Right ventricle myocardium inferior (tissue), 1 donor: ENCODE measurements at places on chromosomes 3 and 15. TPM values are rescaled to one million over a fixed set of nuclear protein-coding genes. Genes with fewer than 3 reads are reported as not detected.

DNA sequence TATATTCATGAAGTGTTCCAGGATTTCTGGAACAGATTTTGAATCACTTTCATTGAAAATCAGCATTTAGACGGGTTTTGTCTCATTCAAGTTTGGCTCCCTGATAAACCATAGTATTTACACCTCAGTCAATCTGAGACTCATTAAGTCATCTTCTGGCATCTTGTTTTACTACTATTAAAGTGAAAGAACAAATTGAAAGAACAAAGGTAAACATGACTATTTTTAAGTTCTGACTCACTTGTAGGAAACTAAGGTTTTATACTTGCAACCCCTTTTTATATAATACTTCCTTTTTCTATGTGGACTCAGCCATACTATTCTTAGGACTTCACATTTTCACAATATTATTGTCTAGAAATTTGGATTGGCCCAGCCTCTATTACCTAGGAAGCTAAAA, 854.4 kb downstream of the SQOR start:
- DNase-seq: no peak

DNA sequence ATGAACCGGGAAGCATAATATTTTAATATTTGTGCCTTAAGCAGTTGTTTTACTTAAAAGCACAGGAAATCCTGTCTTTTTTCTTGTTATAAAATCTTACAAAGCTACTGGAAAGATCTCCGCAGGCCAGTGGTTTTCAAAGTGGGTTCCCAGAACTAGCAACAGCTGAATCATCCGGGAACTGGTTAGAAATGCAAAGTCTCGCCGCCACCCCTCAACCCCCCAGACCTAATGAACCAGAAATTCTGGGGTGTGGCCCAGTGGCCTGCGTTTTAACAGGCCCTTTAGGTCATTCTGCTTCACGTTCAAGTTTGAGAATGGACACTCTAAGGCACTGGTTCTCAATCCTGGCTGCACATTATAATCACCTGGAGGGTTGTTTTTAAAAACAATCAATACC, 74.7 kb downstream of the PDZRN3 start:
- no peak for DNase-seq

Gene CLDN16
- total RNA-seq: not detected

Gene MYRIP
- 2.1 TPM for total RNA-seq

DNA sequence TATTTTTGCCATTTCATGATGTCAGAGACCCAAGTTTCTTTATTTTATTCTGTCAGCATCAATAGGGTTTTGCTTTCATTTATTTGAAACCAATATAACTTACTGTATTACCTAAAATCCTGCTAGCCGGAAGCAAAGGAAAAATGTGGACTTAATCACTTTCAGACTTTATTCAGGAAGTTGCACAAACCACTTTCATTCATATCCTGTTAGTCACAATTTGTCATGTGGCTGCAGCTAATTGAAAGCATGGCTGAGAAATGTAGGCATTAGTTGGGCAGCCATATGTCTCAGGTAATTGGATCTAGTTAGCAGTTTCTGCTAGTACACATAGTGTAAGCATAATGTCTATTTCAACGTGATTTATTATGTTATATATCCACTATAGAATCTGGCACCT, 462.3 kb upstream of the SGO1 start:
- DNase-seq: no peak

- DNase-seq: no peak
Measured at GRCh38 chr3:170040418-170040817, 2.6 kb downstream of the GPR160 start.

DNA sequence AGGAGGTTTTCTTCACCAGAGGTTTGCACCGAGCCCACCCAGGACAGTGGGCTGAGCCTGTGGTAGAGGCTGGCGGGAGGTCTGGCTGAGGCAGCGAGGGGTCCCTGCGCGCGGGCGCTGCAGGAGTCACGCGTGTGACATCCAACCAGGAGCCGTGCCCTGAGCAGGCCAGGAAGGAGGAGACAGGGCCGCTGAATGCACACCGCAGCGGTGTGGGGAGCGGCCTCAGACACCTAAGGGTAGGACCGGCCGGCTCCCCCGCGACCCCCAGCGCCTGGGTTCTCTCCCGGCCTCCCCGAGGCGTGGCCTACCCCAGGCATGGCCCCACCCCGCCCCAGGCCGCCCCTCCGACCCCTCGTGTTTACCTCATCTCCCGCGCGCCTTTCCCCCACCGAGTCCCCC, 412 bp downstream of the SLC41A3 start:
- DNase-seq: peak; percentile 82

DNA sequence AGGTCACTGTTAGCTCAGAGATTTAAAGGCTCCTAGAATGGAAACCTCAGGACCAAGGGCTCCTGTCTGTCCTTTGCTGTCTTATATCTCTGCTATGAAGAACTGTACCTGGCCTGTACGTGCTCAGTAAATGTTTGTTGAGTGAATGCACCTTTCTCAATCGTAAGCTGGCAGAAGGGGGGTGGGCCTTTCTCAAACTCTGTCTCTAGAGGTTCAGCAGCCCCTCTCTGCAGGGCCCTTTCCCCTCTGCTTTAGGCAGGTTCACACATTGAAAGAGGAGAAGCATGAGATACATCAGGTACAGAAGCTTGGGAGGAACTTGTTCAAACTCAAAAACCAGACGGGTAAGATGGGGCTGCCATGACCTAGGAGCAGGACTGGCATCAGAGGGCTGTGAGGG, 155.6 kb downstream of the GOLGA6L4 start:
- DNase-seq: no peak

DNA sequence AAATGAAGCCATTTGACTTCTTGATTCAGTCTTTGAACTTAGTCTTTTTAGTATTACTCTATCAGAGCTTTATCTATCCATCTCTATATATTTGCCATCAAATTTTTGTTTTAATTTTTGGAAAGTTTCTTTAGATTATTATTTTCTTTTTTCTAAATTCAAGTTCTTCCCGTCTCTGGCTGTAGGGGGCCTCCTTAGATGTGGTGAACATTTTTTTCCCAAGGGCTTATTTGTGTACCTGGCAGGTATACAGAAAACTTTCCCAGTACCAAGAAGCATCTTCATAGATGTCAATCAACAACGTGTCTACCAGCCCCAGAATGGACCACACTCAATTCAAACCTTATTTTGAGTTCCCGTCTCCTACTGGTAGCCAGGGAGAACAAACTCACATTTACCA, 486.8 kb upstream of the CNTN4 start:
- no peak for DNase-seq

Gene PLCB2
- total RNA-seq: 8.2 TPM

DNA sequence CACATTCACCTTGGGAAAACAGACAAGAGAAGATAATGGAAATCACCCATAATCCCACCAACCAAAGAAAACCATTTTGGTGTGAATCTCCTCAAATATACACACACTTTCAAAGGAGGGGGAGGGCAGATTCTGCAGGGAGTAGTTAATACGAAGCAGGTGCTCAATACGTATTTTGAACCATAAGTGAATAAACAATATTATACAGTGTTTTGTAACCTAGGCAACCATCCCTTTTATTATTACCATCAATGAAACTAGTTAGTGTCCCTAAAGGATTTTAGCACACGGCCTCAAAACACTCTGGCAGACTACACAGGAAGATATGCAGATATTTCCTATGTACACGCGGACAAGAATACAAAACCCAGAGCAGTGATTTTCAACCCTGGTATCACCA, 6.1 kb downstream of the OSBPL10 start:
- no peak for DNase-seq

DNA sequence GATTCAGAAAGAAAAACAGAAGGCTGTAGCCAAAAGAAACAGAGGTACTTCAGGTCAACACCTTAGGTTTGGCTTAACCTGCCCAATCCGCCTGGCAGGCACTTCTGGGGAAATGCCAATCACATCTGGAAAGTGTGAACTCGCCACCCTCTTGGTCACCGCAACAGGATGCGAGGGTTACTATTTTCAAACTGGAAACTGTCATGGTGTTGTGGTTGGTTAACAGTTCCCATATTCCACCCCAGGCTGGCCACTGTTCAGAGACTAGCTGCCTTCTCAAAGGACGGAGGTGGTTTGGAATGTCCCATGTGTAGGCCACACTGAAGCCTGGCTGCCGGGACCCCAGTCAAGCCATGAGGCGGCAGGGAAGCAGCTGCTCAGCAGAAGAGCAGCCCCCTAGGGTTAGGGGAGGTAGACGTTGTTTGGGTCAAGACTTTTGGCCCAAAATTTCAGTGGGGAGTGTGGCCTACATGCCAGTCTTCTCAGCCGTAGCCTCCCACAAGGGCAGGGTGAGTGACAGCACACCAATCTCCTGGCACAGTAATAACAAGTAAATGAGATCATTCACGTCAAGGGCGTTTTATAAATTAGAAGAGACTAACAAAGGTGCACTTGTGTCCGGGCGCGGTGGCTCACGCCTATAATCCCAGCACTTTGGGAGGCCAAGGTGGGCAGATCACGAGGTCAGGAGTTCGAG, 54.6 kb downstream of the UMPS start:
- no peak for DNase-seq

GRCh38 chr15:70503073-70503745, 260.1 kb downstream of the UACA start:
- no peak for DNase-seq

- peak; percentile 88 for DNase-seq
Measured at GRCh38 chr3:196969660-196970546, 1.3 kb upstream of the PIGZ start.

Gene P2RY1
- total RNA-seq: 10.1 TPM

DNA sequence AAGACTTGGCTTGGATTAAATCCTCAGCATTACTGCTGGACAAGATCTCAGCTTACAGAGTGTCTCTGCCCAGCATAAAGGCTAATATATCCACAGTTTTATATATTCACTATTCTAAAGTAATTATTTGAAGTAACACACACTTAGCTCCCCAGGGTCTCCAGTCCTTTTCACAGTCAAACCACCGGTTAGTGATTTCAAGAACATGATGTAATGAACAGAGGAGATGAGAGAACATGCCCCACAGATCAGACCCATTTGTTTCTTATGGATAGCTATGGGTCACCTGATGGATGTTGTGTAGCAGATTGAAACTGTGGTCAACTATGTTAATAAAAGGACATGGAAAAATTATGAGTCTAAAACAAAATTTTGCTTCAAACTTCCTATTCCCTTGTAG, 44.8 kb upstream of the MRPL3 start:
- no peak for DNase-seq

DNA sequence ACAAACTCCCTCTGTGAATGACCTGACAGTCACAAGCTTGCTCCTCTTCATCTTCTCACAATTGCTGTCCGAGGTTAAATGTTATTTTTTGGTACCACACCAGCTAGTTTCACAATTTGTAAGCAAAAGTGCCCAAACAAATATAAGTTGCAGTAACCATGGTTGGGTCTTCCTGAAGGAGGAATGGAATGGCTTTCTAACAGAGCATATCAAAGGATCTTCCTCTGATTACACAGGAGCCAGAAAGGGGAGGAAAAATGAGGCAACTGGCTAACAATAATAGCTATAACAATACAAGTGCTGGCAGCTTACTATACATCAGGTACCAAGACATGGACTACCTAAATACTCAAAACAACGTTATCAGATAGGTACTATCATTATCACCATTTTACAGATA, 90.4 kb downstream of the WWTR1 start:
- no peak for DNase-seq

Gene LMOD3
- total RNA-seq: 149 TPM

Gene CDHR4
- not detected for total RNA-seq

DNA sequence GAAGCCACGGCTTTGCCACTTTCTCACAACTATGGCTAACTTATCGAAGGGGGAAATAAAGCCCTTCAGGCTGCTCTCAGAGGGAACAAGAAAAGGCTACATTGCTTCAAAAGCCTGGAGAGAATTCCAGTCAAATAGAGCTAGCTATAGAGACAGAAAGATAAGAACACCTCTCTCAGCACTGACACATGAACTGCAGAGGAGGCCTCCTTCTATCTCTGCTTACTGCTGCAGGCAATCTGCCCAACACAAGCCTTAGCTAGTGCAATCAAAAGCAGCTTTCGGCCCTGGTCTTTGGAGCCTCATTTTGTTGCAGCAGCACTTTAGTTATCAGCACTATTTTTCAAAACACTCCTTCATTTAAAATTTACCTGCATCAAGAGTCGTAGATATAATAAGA, 118.4 kb upstream of the ROBO1 start:
- no peak for DNase-seq

Gene TF
- 15.7 TPM for total RNA-seq
